ENCODE measurements at places on chromosomes 6 and 20.
A peak's percentile ranks its signal among the peaks of the same experiment; 100 is the strongest.

GRCh38 chr6:143160439-143161220 is 99.9 kb downstream of the AIG1 start:
- DNase-seq, result peak; percentile 47

DNA sequence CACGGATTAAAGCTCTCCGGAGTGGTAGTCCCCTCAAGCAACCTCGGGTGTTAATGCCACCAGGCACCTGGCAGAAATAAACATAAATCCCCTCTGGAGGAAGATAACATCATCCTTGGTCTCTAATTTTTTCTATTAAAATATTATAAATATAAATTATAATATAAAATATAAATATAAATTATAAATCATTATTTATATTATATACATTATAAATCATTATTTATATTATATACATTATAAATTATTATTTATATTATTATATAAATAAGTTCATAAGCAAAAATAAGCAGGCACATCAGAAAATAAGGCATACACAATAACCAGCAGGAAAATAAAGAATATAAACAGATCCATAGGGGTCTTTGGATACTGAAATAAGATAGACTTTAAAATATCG is 39.2 kb downstream of the GABRR2 start:
- no peak for DNase-seq

DNA sequence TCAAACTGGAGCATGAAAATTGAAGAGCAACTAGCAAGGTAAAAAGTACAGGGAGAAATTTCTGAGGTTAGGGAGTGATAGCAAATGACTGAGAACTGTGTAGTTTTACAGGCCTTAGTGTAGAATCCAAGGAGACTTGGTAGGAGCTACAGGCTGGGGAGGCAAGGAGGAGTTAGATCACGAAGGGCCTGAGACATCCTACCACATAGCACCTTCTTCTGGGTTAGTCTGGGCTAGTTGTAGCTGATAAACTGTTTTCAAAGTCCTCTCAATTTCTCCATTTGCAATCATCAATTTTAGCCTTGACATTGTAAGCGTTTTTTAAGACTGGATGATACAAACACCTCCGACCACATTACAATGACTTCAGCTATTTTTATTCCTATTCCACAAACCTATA is 209.7 kb downstream of the TMEM200A start:
- no peak for DNase-seq

DNA sequence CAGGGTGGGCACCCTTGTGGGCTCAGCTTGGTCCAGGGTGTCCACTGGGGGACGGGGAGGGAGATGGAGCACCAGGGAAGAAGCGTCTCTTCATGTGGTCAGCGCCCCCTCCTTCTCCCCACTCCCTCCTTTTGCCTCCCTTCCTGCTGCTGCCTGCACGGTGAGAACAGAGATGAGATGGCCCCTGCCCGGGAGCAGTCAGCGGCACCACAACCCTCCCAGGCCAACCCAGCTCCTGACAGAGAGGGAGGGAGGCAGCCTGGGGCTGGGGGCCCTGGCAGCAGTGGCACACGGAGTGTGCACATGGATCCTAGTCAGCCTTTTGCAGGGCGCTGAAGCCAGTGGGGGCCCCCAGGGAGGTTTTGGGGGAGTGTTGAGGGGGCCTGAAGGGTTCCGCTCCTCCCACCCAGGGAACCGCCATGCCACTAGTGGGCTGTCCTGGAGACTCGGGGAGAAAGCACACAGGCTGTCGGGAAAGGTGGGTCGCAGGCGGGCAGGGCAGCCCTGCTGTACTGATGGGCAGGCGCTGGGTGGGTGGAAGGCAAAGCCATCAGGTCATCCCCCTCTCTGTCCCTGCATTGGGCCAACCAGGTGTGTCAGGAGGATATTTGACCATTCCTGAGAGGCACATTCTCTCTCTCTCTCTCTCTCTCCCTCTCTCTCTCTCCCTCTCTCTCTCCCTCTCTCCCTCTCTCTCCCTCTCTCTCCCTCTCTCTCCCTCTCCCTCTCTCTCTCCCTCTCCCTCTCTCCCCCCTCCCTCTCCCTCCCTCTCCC is 94.3 kb upstream of the BHLHE23 start:
- DNase-seq, result no peak

GRCh38 chr6:113050979-113051378 is 703.8 kb downstream of the RFPL4B start:
- no peak for DNase-seq

DNA sequence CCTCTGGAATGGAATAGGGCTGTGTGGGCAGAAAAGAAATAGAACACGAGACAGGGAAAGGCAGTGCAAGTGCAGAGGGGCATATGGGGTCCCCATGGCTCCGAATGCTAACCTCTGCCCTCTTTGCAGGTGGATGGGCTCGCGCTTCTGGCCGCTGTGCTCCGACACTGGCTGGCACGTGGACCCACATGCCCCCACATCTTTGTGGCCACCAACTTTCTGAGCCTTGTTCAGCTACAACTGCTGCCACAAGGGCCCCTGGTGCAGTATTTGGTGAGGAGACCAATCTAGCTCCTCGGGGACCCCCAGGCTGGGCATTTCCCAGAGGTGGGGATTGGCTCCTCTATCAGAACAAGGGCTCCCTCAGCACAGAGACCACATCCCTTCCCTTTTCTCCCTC is 1.1 kb upstream of the SAPCD1 start:
- DNase-seq, result no peak

- DNase-seq, result no peak
These were observed 70.6 kb downstream of the MTHFD1L start for GRCh38 chr6:150936021-150936555.

- DNase-seq, result peak; percentile 24
These were observed 85.9 kb upstream of the TRAF3IP2 start for GRCh38 chr6:111691345-111692225.

DNA sequence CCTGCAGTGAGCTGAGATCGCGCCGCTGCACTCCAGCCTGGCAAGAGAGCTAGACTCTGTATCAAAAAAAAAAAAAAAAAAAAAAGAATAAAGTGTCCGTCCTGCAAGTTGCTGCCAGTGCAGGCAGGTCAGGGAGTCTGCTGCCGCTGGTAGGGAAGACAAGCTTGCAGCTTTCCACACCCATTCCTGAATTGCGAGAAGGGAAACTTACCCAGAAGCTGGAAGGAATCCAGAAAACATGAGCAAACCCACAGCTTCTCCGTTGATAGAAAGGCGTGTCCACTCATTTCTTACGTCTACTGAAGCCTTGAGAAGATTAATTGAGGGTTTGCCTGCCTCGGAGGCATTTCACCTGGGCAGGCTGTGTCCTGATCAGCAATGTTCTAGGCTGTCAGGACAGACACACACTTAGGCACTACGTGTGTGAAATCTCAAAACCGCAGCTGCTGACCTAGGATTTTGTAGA is 61.6 kb upstream of the DSP start:
- DNase-seq, result peak; percentile 79

DNA sequence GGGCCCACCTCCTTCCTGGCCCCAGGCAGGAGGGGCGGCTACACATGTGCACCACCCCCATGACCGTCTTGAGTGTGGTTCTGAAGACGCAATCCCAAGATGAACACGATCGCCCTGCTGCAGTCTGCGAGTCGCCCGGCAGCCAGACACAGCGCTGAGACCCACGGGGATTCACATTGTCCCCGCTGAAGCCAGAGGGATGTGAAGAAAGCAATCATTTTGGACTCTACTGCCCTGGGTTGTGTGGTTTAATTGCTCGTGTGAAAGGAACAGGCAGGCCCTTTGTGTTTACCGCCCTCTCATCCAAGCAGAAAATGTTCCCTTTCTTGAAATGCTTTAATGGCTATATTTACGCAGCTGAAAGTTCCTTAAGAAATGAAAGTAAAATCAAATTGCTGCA is 279.5 kb downstream of the TAF4 start:
- no peak for DNase-seq

DNA sequence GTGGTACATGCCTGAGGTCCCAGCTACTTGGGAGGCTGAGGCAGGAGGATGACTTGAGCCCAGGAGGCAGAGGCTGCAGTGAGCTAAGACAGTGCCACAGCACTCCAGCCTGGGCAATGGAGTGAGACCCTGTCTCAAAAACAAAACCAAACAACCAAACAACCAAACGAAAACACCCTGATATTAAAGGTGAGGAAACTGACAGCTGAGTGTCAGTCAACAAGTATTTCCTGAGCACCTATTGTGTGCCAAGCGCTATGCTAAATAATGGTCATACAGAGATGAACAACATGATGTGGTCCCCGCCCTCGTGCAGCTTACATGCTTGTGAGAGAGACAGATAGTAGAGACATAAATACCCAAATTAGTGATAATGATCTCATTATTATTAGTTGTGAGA is 1.9 kb upstream of the TULP1 start:
- no peak for DNase-seq
